ENCODE measurements at places on chromosomes 6 and 20.

DNA sequence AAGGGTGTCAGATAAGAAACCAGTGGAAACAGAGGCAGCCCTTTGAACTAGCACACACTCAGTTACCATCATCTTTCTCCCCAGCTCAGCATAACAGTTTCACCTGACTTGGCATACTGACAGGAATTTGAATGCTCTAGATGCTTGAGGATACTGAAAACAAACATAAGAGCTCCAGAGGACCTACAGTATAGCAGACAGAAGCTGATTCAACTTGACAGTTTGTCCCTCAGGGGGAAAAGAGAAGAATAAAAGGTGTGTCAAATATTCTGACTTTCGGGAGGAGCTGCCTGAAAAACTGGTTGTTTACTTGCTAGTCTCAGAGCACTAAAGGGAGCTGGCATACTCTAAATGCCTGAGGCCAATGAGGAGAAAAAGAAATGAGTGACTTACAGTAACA is 35.1 kb downstream of the EYS start:
- no peak for DNase-seq

DNA sequence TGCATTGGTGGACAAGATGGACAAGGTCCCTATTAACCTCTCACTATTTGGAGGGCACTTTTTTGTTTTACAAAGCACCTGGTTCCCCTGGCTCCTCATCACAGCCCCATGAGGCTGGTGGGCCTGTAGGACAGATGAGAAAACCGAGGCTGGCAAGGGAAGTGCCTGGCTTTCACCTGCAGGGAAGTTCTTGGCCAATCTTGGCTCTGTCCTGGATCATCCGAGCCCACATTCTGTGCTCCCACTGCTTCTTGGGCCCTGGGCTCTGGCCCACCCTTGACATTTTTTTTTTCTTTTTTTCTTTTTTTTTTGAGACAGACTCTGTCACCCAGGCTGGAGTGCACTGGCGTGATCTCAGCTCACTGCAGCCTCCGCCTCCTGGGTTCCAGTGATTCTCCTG is 14.7 kb downstream of the SLC13A3 start:
- no peak for DNase-seq

- DNase-seq, result no peak
Measured at GRCh38 chr20:48468571-48468970, 359.2 kb downstream of the PREX1 start.

- no peak for DNase-seq
Measured at GRCh38 chr6:46590765-46591164, 61.9 kb downstream of the CYP39A1 start.

DNA sequence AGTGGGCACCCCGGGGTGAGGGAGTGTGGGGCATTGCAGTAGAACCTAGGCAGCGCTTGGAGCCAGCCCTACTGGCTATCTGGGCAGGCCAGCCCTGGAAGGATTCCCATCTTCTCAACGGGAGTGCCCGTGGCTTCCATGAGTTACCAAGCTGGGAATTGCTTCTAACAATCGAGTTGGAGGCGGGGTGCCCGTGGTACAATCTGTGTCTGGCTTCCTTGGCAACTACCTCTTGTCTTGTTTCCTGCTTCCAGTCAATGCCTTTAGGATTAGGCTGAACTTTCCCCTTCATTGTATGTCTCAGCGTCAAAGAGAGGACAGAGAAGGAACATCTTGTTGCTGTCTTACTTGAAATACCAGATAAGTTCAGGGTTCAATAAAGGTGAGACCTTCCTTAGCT is 33.3 kb downstream of the PPP1R14C start:
- no peak for DNase-seq

GRCh38 chr6:14932485-14933182 is 313.2 kb upstream of the JARID2 start:
- DNase-seq, result no peak

- no peak for DNase-seq
Measured at GRCh38 chr20:51661609-51662178, 106.5 kb downstream of the ATP9A start.

GRCh38 chr20:2386516-2387179 is 5.9 kb downstream of the TGM6 start:
- DNase-seq, result peak; percentile 25

DNA sequence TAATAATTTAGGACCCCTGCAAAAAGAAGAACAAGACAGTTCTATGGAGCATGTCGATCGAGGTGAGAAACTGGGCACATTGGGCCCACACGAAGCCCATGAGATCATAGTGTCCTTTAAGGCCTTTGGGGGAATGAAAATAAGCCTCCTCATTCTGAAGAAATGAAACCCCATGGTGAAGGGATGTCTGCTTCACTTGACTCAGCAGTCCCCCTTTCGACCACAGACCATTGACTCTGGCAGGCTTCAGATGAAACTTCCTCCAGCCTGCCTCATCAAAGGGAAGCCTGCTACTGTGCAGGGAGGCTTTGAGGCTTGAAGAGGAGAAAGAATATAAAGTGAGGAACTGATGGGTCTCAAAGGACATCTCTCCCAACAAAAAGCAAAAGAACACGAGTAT is 144.2 kb upstream of the FBXL4 start:
- no peak for DNase-seq

- peak; percentile 88 for DNase-seq
Measured at GRCh38 chr6:17725083-17725482, 18.4 kb upstream of the NUP153 start.

DNA sequence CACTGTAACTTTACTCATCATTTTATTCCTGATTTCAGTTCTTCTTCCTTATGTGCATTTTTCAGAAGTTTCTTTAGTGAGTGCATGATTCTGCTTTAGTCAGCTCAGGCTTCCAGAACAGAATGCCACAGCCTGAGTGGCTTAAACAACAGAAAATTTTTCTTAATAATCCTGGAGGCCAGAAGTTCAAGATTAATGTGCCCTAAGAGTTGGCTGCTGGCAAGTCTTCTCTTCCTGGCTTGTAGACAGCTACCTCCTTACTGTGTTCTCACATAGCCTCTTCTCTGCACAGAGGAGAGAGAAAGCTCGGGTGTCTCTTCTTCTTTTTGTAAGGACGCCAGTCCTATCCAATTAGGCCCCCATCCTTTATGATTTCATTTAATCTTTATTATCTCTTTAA is 443.1 kb upstream of the RGS17 start:
- no peak for DNase-seq

GRCh38 chr6:84284428-84285049 is 57.1 kb upstream of the CEP162 start:
- DNase-seq, result peak; percentile 41

GRCh38 chr20:49999329-49999728 is 16.5 kb downstream of the SNAI1 start:
- DNase-seq, result no peak

- DNase-seq, result peak; percentile 67
Measured at GRCh38 chr20:58870293-58871014, 17.9 kb downstream of the GNAS start.

DNA sequence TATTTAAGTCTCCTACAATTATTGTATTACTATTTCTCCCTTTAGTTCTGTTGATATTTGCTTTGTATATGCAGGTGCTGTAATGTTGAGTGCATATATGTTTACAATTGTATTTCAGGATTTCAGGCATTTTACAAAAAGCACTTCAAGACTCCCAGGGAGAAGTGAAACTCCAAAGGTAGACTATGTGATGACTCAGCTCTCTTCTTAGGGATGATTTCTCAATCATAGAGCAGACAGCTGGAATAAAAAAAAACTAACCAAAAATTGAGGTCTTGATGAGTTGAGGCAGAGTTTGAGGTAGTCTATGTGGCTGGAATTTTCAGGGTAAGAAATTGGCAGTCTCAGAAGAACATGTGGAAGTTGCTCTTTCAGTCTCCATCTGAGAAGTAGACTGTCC is 786.1 kb downstream of the TFAP2A start:
- peak; percentile 21 for DNase-seq

DNA sequence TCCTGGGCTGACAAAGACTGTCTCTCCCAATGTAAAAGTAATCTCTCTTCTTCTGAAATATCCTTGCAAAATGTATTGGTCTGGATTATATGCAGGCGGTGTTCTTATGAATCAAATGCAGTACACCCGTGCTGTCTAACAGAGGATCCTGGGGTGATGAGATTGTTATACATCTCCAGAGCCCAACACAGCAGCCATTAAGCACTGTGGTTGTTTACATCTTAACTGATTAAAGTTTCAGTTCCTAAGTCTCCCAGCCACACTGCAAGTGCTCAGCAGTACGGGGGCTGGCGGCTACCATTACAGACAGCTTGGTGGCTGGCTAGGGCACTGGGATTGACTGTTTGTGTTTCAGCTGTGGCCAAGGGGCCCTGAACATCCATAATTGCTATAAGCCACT is 7.0 kb downstream of the UNC93A start:
- DNase-seq, result no peak

DNA sequence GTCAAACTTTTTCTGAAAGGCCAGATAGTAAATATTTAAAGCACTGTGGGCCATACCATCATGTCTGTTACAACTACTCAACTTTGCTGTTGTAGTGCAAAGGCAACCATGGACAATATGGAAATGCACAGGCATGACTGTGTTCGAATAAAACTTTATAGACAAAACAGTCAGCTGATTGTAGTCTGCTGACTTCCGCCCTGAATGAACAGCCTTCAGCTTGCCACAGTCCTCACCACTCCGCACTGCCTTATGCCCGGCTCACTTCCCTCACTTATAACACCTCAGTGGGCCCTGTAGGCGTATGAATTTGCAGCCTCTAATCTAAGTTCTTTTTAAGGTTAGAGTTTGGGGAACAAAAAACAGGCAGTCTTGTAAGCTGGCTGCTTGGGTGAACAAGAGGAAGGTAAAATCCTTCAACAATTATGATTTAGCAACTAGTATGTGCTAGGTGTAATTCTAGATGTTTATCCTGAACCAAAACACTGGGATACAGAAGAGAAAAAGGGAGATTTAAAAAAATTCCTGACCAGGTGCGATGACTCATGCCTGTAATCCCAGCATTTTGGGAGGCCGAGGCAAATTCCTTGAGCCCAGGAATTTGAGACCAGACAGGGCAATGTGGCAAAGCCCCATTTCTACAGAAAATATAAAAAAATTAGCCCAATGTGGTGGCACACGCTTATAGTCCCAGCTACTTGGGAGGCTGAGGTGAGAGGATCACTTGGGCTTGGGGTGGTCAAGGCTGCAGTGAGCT is 6.8 kb upstream of the SLC2A10 start:
- DNase-seq, result no peak

DNA sequence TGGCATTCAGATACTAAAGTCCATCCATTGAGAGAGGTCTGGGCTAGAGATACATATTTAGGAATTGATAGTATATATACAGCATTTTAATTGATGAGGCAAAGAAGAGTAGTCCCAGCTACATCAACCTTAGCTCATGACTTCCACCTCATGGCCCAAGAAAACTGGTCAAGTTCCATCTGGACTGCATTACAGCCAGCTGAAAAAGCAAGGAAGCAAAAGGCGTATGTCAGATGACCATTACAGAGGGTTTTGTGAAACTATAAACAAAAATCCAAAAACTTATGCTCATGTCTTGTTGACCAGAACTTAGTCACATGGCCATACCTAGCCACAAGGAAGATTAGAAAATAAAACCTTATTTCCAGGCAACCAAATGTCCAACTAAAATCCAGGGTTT is 46.8 kb upstream of the RNF146 start:
- DNase-seq, result no peak

DNA sequence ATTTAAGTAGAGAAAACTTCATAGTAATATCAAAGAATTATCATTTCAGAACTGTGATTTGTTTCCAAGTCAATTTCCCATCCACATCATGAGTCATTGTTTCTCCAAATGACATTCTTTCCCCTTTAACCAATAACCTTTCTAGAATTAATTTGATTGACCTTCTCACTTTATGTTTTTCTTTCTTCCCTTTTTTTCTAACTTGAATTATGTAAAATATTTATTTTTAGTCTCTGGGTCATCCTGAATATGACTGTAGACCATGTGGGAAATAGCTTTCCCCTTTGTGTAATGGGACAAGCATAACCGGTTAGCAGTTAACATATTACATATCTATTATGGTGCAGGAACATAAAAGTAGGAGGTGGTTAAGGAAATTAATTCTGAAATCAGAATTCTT is 291.1 kb downstream of the GJA1 start:
- DNase-seq, result peak; percentile 4

GRCh38 chr6:8589941-8590729 is 154.8 kb upstream of the SLC35B3 start:
- no peak for DNase-seq

DNA sequence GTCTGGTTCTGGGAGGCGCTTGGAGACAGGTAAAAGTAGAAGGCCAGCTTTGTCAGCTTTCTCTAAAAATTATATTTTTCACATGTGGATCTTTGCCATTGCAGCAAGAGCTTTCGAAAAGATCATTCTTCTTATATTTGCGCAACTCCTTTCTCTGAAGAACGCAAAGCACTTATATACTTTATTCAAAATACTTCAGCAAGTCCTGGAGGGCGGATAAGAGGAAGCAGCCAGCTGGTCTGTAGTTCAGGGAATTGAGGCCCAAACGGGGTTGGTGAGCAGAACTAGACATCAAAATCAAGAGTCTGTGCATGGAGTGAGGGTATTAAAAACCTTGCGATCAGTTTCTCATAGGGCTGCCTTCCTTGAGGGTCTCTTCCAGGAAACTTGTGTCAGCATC is 182.3 kb downstream of the DTNBP1 start:
- DNase-seq, result no peak

GRCh38 chr6:163333701-163334663 is 80.5 kb upstream of the QKI start:
- no peak for DNase-seq

DNA sequence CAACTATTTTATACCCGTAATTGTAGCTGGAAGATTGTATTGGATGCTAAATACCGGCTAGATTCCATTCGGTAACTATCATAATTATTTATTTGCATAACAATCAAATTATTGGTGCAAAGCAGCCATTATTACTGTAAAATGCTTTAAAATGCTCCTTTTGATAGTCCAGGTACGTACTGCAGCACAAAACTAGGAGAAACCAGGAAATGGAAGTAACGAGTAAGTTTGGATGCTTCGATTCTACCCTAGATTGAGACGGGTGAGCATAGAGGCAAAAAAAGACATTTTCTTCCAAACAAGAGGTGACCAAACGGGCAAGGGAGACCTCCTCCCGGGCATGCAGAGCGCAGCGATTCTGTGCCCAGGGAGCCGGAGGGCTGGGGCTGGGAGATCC is 469 bp upstream of the XRN2 start:
- no peak for DNase-seq

GRCh38 chr6:11364971-11365397 is 132.5 kb upstream of the NEDD9 start:
- peak; percentile 94 for DNase-seq

- peak; percentile 58 for DNase-seq
Measured at GRCh38 chr20:36030149-36030548, 61.8 kb downstream of the CNBD2 start.

DNA sequence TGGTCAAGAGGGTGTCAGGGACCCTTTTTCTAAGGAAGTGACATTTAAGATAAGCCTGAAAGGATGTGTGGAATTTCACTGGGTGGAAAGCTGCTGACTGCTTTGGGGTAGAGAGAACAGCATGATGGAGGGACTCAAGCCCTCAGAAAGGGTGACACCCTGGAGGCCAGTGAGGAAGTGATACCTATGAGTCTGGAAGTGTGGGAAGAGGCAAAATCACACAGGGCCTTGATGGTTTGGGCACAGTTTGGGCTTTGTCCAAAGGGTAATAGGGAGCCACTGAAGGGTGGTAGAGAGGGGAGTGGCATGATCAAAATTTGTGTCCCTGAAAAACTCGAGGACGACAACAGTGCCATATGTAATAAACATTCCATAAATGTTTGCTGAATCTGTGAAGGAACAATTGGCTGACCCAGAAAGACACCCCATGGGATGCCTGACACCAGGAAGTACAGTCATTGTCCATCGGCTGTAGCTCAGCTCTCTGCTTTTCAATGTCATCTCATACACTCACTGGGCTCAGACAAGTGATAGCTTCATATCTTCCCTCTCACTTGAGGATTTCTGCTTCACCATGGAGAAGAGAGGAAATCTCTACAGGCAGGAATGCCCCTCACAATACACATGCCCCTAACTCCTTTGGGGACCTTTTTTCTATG is 21.3 kb downstream of the CASS4 start:
- DNase-seq, result peak; percentile 52
